ENCODE measurements at places on chromosomes 7 and 10.
A peak's percentile ranks its signal among the peaks of the same experiment; 100 is the strongest.

DNA sequence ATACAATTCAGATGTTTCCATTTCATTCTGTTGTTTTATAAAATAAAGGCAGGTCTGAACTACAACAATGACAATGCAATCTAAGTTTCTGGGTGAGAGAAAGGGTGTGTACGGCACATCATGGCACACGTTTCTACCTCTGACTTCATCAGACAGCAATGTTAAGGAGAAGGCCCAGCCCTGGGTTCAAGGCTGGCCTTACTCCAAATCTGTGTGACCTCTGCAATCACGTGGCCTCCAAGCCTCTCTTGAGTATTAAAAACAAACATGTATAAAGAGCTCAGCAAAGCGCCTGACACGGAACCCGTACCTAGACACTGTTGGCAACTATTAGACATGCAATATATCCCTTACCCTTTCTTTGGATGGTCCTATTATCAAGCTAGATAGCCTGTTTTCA is 114.1 kb downstream of the LARP4B start:
- no peak for DNase-seq

DNA sequence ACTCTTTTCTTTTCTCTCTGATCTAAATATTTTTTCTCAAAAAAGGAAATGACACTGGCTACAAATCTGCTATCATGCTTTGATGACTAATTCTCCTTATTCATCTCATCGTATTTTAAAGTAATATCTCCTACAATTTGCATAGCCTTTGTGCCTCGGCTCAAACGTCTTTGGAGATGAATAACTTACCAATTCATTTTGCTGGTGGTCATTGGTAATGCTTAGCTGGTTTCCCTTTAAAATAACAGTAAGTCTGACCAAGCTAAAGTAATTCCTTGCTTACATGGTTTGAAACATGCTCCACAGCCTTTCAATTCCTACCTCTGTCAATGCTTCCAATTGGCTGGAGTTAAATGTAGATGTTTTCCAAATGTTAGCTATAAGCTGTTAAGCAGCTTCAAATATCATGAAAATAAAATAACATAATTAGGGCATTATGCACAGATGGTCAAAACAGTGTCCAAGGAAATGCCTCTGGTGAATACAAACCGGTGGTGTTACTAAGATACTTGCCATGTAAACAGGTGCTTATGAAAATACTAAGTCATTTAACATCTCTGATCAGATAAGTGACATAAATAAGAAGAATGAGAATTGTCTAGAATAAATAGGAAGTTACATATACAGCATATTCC is 435.0 kb downstream of the POM121L12 start:
- no peak for DNase-seq

DNA sequence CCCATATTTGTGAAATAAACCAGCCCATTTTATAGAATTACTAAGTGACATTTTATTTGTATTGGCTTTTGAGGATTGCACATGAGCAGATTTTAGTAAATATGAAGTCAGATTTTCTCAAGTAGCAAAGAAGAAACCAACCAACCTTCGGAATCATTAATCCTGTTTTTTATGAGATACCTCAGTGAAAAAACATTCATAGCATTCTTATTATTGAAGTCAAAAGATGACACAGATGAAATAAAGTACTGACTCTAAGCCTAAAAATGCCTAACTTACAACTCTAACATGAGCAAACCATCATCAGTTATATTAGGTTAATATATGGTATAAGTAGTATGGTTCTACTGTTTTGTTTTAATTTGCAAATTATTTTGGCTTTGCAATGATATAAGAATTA is 59.9 kb upstream of the AGBL3 start:
- no peak for DNase-seq

DNA sequence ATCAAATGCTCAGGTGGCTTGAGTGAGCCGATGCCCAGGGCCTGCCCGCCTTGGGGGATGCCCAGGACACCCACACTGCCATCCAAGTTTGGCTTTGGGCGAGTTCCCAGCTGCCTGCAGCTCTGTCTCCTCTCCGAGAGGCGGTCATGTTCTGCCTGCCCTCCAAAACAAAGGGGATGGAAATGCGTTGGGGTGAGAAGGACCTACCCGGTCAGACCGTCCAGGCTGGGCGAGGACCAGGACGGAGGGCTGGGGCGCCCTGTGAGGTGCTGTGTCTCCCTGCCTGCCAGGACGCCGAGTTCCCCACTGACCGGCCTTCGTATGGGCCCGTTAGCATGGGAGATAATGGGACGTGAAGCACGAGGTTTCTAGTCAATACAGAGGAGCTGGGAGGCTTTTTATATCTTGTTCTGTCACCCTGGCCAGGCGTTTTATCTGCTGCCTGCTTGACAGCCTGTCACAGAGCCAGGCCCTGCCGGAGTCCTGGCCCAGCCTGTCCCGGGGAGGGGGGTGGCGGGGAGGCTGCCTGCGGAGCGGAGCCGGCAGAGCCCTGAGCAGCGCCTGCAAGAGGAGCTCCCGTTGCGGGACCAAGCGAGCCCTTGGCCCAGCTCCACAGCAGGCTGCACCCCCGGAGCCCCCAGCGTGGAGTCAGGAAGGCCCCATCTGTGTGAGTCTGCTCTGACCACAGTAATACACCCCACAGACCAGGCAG is 22.0 kb upstream of the ELFN1 start:
- no peak for DNase-seq

DNA sequence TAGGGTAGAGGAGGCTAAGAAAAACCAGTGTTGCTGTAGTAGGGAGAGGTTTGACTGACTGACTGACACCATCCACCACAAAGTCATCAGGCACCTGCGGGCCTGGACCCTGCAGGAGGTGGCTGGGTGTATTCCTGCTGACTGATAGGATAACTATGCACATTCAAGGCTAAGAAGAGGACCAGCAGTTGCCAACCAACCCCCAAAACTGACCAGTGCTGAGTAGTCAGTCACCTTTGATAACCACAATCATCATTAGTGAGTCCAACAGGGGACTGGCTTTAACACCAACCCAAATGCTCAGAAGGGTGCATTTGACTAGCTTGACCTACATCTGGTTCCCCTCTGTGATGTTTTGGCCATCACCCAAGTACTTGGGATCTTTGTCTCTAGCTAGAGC is 30.5 kb downstream of the PLXNA4 start:
- no peak for DNase-seq

GRCh38 chr10:96565774-96566173 is 21.0 kb downstream of the TM9SF3 start:
- no peak for DNase-seq

DNA sequence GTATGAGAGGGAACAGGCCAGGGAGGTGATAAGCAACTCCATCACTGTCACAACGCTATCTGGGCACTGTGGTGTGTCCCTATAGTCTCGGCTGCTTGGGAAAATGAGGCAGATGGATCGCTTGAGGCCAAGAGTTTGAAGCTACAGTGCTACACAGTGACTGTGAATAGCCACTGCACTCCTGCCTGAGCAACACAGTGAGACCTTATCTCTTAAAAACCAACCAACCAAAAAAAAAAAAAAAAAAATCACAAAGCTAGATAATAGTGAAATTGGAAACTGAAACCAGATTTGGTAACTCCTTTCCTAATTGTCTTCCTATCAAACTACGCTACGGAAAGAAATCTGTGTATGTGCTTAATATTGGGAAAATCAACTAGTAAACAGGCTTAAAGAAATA is 14.1 kb downstream of the MICU1 start:
- no peak for DNase-seq

DNA sequence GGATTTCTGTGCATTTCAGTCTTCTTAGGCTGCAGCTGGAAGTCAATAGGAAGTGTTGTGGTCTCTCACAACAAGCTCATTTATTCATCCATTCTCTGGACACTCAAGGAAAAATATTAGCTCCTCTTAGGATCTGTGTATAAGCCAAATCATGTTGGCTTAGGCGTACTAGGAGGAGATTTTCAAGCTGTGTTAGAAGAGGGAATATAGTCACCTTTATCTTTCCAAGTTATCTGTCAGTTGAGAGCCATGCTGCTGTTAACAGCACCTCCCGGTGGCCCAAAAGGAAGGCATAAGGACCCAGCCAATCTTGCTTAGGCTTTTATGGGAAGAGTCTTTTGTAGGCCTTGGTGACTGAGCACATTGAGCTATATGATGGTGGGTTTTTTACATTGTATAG is 220.0 kb downstream of the LRMDA start:
- no peak for DNase-seq

- no peak for DNase-seq
Measured at GRCh38 chr7:156461881-156462665, 178.5 kb upstream of the RNF32 start.

- DNase-seq, result no peak
Measured at GRCh38 chr10:13234172-13234571, at the start of gene UCMA. Gene UCMA, minus strand, starts transcription at chr10:13234374. Its CDS starts 116 bp downstream, at chr10:13234258.

DNA sequence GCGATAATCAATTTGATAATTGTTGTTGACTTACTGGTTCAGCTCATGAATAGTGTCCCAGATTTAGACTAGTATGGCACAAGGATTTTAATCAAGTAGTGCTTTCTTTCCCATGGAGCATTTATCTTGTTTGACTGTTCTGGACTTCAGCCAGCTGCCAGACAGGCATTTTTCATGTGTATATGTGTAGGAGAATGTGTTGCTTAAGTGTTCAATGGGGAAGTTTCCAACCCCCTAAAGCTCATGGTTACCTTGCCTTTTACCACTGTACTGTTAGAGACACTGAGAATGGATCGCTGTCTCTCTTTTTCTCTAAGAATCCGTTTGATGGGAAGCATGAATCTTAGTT is 103.9 kb downstream of the LRRC4 start:
- no peak for DNase-seq

DNA sequence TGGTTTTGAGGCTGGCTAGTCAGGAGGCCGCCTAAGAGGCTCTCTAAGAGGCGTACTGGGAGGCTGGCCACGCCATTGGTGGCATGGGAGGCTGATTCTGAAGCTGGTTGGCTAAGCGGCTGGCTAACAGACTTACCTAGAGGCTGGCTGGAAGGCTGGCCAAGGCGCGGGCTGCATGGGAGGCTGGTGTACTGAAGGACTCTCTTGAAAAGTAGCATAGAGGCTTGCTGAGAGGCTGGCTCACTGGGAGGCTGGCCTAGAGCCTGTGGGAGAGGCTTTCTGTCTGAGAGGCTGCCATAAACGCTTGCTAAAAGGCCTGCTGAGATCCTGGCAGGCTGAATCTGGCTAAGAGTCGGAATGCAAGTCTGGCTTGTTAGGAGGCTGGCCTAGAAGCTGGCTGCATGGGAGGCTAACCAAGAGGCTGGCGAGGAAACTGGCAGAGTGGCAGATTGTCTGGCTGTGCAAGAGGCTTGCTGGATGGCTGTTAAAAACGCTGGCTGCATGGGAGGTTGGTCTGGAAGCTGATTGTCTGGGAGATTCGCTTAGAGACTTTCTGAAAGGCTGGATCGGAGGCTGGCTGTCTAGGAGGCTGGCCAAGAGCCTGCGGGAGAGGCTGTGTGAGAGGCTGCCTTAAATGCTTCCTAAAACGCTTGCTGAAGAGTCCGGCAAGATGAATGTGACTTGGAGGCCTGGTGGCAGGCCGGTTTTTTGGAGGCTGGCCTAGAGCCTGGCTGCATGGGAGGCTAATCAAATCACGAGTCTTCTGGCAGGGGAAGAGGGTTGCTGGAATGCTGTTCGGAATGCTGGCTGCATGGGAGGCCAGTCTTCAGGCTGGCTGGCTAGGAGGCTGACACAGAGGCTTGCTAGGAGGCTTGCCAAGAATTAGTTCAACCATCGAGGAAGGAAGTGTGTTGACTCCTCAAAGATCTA is 134.2 kb downstream of the OR13A1 start:
- DNase-seq, result no peak

GRCh38 chr10:66167816-66168215 is 758.0 kb upstream of the LRRTM3 start:
- DNase-seq, result no peak

GRCh38 chr10:47311932-47312662 is 10.2 kb upstream of the GDF2 start:
- DNase-seq, result peak; percentile 83

DNA sequence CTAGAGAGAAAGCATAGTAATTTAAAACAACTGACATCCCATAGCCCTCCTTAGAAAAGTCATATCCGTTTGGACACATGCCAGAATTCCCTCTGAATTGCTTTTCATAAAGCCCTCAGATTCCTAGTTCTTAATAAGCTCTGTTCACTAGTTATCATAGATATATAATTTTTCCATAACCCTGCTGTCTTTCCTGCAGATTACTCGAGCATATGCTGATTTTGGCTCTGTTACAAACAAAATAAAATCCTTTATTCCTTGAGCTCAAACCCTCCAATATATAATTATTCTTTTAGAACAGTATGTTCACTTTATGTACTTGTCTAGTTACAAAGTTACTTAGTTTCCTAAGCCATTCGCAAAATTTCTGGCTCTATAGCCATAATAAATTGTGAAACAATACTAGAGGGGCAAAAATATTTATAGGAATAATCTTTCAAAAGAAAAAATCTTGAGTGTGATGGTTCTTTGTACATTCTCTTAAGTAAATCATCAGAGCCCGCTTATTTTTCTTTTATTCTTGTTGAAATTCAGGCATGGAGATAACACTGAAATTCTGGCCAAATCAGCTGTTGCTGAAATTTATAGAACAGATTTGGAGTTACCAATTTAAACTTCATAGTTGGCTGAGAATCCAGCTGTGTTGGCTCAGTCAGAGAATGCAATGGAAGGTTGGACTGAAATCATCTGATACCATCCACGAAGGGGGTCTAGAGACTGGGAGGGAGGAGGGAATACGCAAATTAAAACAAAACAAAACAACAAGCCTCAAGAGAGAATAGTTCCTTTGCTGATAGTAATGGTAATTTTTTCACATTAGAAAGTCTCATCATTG is 146.1 kb upstream of the TMEM196 start:
- DNase-seq, result no peak

DNA sequence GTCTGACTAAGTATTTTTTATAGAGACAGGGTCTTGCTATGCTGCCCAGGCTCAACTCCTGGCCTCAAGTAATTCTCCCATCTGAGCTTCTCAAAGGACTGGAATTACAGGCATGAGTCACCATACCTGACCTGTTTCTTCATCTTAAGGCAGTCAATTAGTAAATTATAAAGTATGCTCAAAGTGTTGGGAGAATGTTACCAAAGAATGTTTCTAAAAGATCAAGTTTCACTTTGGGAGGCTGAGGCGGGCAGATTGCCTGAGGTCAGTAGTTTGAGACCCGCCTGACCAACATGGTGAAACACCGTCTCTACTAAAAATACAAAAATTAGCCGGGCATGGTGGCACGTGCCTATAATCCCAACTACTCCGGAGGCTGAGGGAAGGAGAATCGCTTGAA is 117.0 kb downstream of the ALOX5 start:
- DNase-seq, result no peak

GRCh38 chr10:125232841-125233240 is 72.5 kb upstream of the CTBP2 start:
- no peak for DNase-seq

DNA sequence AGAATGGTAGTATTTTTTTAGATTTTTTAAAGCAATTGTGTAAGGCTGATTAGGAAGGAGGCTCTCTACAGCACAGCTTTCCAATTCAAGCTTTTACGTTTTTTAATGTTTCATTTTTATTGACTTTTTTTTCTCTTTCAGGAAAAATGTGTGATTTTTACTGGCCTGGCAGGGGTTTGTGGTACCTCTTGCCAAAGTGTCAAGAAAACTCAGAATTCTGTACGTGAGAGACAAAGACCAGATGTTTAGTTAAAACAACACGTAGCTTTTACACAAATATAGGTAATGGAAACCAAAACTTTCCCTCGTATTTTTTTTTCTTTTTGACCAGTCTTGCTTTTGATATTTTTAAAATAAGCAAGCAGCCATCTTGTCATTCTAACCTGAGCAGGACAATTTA is 6.0 kb upstream of the NPVF start:
- DNase-seq, result no peak

GRCh38 chr10:72219235-72219814 is 3.2 kb upstream of the ASCC1 start:
- DNase-seq, result no peak

Data from CD4-positive, alpha-beta T cell treated with Interleukin-1 beta for 1 hour (primary cell).